ENCODE measurements at places on chromosomes 7 and 10.

DNA sequence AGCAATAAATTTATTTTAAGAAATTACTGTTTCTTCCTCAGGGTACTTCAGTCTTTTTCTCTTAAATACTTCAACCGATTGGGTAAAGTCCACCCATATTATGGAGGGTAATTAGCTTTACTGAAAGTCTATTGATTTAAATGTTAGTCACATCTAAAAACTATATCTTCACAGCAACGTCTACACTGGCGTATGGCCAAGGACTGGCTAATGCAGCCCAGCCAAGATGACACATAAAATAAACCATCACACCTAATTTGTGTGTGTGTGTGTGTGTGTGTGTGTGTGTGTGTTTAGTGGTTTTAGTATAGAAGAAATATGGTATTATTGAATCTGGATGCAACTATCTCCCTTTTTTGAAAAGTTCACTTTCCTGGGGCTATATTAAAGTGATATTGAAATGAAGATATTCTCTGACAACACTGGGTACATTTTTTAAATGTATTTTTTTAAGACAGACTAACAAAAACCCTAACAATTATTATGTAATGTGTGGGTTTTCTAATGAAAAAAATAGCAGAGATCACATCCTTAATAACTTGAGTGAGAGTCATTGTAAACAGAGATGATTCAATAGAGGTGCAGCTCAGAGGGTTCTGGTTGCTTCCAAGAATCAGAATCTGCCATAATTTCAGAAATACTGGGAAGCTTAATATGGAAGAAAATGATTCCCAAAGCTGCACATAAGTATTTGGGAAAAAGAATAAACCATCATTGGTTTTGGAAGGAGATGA lies 584.2 kb upstream of the MBL2 start:
- DNase-seq = no peak

DNA sequence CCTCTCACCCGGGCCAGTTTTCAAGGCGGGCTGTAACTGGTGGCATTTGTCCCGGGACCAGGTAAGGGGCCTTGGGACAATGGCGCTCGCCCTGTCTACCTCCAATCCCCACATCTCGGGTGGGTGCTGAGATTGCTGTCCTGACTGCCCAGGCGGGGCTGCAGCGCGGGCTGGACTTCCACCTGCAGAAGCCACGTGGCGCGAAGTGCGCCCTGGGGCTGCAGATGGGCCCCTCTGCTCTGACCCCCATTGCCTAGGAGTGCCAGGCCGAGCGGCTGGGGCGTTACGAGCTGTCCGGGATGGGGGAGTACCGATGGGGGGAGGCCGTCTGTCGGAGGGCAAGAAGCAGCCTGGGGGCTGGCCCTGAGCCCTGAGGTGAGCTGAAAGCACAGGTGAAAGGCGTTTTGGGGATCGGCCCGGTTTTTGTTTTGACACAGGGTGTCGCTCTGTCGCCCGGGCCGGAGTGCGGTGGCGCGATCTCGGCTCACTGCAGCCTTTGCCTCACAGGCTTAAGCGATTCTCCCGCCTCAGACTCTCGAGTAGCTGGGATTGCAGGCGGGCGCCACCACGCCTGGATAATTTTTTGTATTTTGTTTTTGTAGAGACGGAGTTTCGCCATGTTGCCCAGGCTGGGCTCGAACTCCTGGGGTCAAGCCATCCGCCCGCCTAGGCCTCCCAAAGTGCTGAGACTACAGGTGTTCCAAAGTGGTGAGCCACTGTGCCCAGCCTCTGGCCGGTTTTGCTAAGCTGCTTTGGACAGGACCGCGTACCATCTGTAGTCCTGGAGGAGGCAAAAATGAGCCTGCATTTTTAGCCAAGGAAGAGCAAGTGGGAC lies at the start of gene SFXN2:
Gene SFXN2, plus strand, starts transcription at position 16 of the 835 bp plus-strand sequence. CDS start 12,001 bp downstream, outside the sequence.
- DNase-seq = peak; percentile 79

- no peak for DNase-seq
Observed at GRCh38 chr7:115782696-115783490, 247.7 kb downstream of the TFEC start.

DNA sequence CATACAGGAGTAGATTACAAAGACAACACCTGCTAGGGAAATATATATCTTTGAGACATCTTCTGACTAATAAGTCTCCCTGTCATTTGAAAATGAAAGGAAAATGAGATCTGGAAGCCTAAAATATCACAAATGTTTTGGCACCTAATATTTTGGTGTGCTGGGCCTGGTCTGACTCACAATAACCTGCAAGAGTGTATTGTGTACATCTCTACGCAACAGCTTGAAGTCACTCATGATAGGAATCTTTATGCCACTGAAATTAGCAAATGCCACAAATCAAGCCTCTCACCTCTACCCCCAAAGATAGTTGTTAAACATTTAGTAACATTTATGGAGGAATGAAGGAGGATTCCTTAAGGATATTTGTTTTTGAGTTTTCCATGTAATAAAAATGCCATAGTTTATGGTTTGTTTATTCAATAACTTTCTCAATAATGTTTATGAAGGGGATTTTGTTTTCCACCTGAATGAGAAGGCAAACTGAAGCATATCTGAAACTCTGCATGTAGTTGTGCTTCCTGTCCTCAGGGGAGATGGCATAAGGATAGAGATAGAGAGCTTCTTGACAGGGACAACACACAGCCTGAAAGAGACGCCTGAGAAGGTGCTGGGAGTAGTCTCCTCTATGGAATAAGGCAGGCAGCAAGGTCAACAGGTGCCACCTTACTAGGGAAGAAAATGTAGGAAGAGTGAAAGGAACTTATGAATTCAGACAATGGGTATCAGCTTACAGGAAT lies 197.4 kb downstream of the AHR start:
- DNase-seq = no peak

DNA sequence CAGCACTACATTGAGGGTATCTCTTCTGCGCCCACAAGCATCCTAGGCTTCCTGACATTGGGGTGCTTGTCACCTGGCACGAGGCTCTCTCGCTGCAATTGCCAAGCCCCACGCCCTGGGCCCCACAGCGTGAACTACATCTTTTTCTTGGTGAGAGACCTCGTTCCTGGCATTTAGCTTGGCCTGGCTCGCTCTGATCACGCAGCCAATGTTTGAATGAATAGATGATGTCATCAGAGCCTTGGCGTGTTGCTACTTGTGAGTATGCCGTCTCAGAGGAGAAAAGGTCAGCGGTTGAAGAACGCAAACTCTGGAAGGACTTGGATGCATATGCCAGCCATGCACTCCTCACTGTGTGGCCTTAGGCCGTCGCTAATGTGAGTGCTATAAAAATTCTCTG lies 150.2 kb upstream of the AUTS2 start:
- DNase-seq = no peak

Measured in OCI-LY7 (cell line).